ENCODE measurements at places on chromosomes 2 and 18.

- no peak for DNase-seq
Observed at GRCh38 chr18:48074929-48075706, 144.7 kb upstream of the SMAD2 start.

GRCh38 chr2:190755772-190756415, 107.0 kb downstream of the NAB1 start:
- DNase-seq: no peak

GRCh38 chr2:99420031-99420430, 69.8 kb downstream of the REV1 start:
- no peak for DNase-seq

DNA sequence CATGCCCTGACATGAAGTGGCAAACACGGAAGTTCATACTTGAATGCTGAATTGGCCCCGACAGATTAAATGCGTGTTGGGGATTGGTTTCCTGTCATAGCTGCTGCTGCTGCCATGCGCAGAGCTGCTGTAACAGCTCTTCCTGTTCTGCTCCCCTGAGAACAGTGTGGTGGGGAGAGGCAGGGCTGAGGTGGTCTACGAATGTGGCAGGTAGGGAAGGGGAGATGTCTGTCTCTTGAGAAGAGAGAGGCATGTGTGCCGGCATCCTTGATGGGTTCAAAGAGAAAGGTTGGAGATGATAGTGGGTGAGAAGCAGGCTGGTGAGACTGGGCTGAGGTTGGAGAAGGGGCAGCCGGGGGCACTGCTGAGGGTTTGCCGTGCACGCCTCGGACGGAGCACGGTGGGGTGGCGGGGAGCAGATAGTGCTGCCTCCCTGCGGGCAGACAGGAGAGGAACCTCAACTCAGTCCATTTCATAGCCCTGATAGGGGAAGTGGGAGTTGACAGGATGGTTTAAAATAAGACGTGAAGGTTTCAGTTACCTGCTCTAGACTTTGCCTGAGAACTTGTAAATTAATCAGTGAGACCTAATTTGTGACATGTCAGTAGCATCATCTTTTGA, 46.1 kb downstream of the TMEM185B start:
- peak; percentile 54 for DNase-seq

GRCh38 chr2:113930448-113930847, 40.6 kb downstream of the ACTR3 start:
- no peak for DNase-seq

DNA sequence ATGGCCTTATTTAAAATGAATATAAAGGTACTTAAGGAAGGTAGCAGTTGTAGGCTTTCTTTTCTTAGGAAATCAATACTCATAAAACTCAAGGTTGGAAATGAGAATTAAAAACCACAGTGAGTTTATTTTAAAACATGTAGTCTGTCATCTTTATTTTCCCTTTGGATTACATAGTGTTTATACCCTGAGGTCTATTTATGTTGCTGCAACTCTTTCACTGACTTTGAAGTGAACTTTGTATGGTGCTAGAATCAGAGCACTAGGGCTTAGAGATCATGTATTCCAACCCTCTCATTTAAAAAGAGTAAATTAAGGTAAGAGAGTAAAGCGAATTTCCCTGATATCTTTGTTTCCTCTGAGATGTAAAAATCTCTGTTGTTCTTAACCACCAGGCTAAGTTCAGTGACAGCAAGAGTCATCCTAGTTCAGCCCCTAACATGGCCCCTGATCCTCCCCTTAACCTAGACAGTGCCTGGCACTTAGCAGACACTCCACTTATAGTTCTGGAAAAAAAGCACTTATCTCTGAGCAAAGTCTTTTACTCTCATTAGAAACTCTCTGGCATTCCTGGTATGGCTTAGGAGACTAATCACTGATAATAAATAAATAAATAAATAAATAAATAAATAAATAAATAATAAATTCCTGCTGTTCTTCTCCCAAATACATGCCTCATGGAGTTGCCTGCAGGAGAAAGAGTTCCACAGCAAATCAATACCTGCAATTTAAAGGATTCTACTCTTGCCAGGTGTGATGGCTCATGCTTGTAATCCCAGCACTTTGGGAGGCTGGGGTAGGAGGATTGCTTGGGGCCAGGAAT, 33.0 kb upstream of the PPP1R1C start:
- no peak for DNase-seq

GRCh38 chr18:58227361-58227930, 183.4 kb downstream of the NEDD4L start:
- DNase-seq: no peak

GRCh38 chr2:213229814-213230213, 54.5 kb upstream of the SPAG16 start:
- no peak for DNase-seq

All from left ventricle myocardium superior (tissue), 1 donor.